ENCODE measurements at places on chromosomes 12 and 14. TPM values are rescaled to one million over a fixed set of nuclear protein-coding genes. Genes with fewer than 3 reads are reported as not detected.

DNA sequence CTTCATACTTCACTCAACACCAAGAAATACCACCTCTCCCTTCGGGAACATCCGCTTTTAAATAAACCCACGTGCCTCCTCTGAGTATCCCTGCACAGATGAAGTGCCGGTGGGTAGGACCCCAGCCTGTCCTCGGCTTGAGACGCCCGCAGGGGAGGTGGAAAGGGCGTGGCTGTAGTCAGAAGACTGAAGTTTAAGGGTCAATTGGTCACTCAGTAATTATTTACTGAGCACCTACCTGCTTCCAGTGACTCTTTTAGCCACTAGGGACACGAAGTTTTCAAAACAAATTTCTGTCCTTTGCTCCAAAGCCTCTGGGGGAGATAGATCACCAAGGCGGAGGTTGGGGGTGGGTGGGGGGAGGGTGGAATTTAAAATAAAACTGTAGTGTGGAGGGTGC is 309.4 kb downstream of the VRK1 start:
- no peak for DNase-seq

- no peak for DNase-seq
These were observed 211.1 kb downstream of the ALG10B start for GRCh38 chr12:38527631-38528030.

DNA sequence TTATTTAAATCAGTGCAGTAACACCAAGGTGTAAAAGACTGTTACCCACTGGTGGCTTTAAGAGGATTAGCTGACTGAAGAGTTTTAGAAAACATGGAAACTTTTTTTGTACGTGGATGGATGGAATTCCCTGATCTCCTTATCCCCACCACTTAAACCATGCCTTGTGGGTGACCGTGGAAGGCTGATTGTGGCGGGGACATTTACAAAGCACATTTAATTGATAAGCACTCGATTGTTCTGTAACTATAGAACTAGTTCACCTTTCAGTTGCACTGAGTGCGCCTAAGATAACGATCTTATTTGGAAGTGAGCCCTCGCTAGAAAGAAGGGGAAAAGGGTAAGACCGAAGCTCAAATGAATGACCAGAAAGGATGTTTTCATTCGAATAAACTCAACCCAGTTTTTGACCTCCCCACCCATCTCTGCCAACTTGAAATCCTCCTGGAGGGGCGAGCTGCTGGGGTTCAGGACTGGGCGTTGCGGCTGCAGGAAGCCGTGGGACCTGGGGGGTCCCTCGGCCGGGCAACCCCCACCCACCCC is 688 bp upstream of the RASSF3 start:
- no peak for DNase-seq

GRCh38 chr12:122023339-122024131 is 1.9 kb downstream of the BCL7A start:
- no peak for DNase-seq

- no peak for DNase-seq
These were observed 24.4 kb downstream of the IRF2BPL start for GRCh38 chr14:77003960-77004710.

- DNase-seq: no peak
These were observed 1721.5 kb upstream of the SEL1L start for GRCh38 chr14:83255015-83255726.

- no peak for DNase-seq
These were observed 191.4 kb upstream of the BCL2L14 start for GRCh38 chr12:11879306-11879705.

GRCh38 chr14:39755269-39755878 is 323.1 kb upstream of the FBXO33 start:
- no peak for DNase-seq

DNA sequence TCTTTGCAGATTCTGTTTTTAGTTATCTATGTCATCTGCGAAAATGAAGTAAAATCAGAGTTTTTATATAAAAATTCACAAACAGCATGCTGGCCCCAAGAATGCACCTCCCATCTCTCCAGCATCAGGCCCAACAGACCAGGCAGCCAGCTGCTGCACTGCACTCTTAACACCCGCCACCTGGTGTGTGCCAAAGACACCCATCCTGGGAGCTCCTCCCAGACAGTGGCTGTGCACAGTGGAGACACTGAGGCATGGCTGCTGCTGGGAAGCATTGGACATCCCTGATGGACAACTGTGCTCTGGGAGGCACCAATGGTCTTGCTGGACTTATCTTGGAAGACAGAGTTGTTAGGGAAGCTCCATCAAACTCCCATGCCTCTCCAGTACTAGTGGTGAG is 817.2 kb downstream of the TMEM121 start:
- no peak for DNase-seq

GRCh38 chr12:114665411-114666260 is 18.3 kb downstream of the TBX3 start:
- no peak for DNase-seq

GRCh38 chr14:87108726-87109125 is 884.3 kb downstream of the GALC start:
- DNase-seq: no peak

GRCh38 chr12:75964150-75964549 is 67.4 kb downstream of the PHLDA1 start:
- no peak for DNase-seq

GRCh38 chr12:47194501-47194900 is 114.7 kb upstream of the AMIGO2 start:
- no peak for DNase-seq

Gene CSRP2
- total RNA-seq: 3.5 TPM

Gene FLRT2
- total RNA-seq: not detected

Gene SALL2
- 2.7 TPM for total RNA-seq

Gene SPRYD3
- total RNA-seq: 36.2 TPM

Gene KIF26A
- total RNA-seq: 0.34 TPM

Measured in activated T-helper 2 cell treated with anti-CD3 and anti-CD28 coated beads, Interferon-gamma antibody, Interleukin-2, Interleukin-4, amounts not matched to agents 10 μg/mL and 5 μg/mL and 100 μg/mL, durations not matched to agents 14 hours and 24 hours and 36 hours (primary cell).